ENCODE measurements at places on chromosomes 11 and 22.
A peak's percentile ranks its signal among the peaks of the same experiment; 100 is the strongest.

- no peak for DNase-seq
Observed at GRCh38 chr11:105910095-105910715, 111.8 kb downstream of the MSANTD4 start.

- DNase-seq, result no peak
Observed at GRCh38 chr11:3170044-3170755, 5.1 kb upstream of the OSBPL5 start.

- DNase-seq, result peak; percentile 39
Observed at GRCh38 chr11:117492578-117493251, 165.1 kb downstream of the CEP164 start.

DNA sequence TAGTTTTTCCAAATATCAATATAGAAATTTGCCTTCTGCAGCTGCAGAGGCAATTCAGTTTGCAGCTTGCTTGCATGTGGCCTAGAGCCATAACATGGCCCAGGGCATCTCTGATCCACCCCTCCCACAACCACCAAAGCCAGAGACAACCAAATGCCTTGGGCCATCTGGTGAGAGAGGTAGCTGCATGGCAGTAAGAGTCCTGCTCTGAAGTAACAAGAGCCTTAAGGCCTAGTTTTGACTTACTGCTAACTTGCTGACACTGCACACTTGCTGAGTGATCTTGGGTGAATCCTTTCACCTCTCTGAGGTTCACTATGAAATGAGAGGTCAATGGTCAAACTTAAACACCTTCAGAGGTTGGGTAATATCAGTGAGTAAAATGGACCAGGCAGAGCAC is 4.9 kb upstream of the SPECC1L start:
- DNase-seq, result no peak

GRCh38 chr11:102438311-102439062 is 14.1 kb downstream of the TMEM123 start:
- DNase-seq, result no peak

GRCh38 chr11:59173080-59173963 is 1.4 kb downstream of the DTX4 start:
- DNase-seq, result peak; percentile 81

DNA sequence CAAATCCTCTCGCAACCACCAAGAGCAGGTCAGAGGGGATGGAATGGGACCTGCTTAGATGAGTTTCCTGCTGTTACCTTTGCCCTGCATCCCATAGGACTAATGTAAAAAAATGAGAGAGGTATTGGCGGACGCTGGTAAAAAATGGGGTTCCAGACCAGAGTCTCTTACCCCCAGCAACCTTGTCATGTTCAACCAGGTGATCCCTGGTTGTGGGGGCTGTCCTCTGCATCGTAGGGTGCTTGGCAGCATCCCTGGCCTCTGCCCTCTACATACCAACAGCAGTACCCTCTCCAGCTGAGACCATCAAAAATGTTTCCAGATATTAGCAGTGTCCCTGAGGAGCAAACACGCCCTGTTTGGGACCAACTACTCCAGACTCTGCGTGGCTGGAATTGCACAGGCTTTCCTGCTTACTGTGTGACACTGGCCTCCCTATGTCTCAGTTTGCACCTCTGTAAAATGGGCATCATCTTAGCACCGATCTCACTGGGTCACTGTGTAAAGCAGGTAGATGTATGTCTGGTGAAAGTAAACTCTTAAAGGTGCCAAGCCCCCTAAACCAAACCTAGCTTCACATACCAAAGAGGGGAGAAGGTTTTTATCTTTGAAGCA is 1.5 kb downstream of the APOL6 start:
- no peak for DNase-seq

DNA sequence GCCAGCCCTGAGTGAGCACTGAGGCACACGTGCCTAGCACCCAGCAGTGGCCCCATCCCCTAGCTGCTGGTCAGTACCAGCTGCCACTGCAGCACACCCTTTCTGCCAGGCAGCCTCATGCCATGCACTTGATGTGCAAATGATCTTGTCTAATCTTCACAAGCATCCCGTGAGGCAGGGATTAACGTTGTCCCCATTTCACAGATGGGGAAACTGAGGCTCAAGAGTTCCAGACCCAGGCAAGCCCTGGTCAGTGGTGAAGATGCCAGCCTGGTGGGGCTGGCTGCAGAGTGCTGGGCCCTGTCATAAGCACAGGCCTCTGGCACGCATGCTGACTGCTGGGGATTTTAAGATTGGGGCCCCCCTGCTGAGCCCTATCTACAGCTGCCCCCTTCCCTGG is 8.4 kb upstream of the CDKN1C start:
- no peak for DNase-seq

All from right kidney (tissue), 9 donors.